ENCODE measurements at places on chromosomes 1 and 21. TPM values are rescaled to one million over a fixed set of nuclear protein-coding genes. Genes with fewer than 3 reads are reported as not detected.

GRCh38 chr1:90359994-90360393 lies 357.1 kb downstream of the BARHL2 start:
- no peak for DNase-seq

KPRP gene
- not detected for polyA plus RNA-seq

GRCh38 chr1:97529600-97529999 lies 391.2 kb downstream of the DPYD start:
- DNase-seq = no peak

SLC35F3 gene
- polyA plus RNA-seq = 0.96 TPM

TSPAN2 gene
- polyA plus RNA-seq = 4.2 TPM

GRCh38 chr1:233064988-233065387 lies 114.6 kb downstream of the NTPCR start:
- no peak for DNase-seq

GRCh38 chr1:47189844-47190508 lies at the start of gene PDZK1IP1:
PDZK1IP1 (minus strand) TSS chr1:47190036; CDS start chr1:47189932, 104 bp downstream.
- no peak for DNase-seq

DNA sequence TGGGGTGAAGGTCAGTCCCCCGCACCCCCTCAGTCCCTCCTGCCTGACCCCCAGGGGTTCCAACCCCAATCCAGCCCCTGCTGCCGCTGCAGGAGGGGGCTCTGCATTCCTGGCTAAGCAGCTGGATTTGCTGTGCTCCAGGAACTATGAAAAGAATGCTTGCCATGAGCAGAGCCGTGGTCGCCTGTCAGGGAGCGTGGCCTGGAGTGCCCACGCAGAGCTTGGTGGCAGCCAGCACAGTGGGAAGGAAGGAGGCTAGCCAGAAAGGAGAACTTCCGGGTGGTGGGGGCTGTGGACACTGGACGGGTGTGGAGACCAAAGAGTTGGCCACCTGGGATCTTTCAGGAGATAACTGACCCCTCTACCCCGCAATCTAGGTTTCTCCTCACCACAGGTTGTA lies 5.6 kb downstream of the COL8A2 start:
- DNase-seq = no peak

LCE3E gene
- not detected for polyA plus RNA-seq

FLG2 gene
- not detected for polyA plus RNA-seq

GRCh38 chr1:63935143-63935542 lies 161.3 kb downstream of the ROR1 start:
- DNase-seq = no peak

- no peak for DNase-seq
These were observed 166.2 kb upstream of the PLXNA2 start for GRCh38 chr1:208410409-208410808.

DNA sequence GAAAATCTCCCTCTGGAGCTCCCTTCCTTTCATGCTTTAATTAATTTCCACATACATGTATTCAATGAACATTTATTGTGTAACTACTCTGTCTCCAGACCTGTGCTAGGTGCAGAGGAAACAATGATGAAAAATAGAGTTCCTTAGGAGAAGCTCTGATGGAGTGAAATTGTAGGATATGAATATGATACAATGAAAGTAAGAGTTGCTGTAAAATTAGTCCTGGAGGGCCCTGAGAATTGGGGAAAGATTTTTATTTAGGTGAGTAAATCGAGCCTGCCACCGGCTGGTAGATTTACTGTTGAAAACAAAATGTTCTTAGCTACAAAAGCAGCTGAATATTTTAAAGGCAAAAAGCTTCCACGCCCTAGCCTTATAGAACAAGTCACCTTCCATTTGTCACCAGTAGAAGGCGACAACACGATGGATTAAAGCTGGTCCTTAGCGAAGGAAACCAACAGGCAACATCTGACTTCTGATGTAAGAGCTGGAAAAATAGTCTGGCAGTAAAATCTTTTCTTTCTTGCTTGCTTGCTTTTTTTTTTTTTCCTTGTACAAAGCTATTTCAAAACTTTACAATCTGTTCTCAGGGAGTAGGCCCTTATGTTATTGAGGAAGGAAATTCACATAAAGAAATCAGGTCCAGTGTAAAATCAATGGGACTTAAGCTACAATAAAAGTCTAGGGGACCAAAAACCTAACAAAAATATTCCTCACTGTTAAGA lies 82.0 kb upstream of the ROR1 start:
- peak; percentile 12 for DNase-seq

TMEM222 gene
- polyA plus RNA-seq = 58.5 TPM

- no peak for DNase-seq
These were observed 71.5 kb upstream of the ERG start for GRCh38 chr21:38569733-38570132.

DNA sequence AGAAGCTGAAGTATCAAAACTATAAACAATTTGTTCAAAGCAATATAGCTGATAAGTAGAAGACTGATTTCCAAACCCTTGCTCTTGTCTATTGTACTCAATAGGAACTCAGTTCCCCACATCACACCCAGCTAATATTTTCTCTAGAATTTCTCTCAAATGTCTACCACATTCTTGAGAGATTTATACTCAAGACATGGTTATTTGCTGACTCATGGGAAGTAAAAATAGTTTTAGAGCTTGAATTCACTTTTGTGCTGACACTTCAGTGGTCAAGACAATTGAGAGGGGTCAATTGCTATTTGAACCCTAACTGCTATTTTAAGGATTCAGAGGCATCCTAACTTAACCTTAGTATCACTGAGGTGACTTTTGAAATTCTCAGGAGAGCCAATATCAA lies 99.0 kb downstream of the TNNI3K start:
- DNase-seq = no peak

DNA sequence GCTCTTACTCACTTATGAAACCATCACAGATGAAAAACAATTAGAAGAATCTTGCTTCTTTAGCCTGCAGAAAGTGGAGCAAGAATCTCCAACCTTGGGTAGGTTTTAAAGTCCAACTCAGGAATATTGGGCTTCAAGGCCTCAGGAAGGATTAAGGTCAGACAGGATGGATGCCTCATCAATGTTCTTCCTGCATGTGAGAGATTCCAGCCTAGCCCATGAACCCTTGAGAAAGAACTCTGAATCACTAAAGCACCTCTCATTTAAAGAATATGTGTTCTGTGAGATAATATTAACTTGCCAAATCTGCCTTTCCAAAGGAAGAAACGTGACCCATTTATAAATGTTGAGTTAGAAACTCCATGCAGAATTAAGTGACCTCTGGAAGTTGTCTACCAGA lies 345.2 kb upstream of the CAMK1G start:
- no peak for DNase-seq

DNA sequence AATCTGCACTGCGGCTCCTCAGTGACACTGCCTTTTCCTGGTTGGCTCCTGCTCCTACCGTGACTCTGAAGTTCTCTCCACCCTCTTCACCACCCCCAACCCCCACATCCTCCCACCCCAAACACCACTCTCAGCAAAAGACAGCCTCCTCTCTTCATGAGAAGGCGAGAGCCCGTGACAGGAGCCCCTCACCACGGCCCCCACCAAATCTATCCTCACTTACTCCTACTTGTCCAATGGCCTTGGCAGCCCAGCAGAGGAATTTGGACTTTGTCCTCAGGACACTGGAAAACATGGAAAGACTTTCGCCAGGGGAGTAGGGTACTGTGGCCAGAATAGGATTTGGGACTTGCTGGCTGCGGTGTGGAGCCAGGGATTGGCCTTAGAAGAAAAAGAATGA lies 6.9 kb downstream of the TMEM125 start:
- DNase-seq = no peak

CYP4Z1 gene
- polyA plus RNA-seq = not detected

DNA sequence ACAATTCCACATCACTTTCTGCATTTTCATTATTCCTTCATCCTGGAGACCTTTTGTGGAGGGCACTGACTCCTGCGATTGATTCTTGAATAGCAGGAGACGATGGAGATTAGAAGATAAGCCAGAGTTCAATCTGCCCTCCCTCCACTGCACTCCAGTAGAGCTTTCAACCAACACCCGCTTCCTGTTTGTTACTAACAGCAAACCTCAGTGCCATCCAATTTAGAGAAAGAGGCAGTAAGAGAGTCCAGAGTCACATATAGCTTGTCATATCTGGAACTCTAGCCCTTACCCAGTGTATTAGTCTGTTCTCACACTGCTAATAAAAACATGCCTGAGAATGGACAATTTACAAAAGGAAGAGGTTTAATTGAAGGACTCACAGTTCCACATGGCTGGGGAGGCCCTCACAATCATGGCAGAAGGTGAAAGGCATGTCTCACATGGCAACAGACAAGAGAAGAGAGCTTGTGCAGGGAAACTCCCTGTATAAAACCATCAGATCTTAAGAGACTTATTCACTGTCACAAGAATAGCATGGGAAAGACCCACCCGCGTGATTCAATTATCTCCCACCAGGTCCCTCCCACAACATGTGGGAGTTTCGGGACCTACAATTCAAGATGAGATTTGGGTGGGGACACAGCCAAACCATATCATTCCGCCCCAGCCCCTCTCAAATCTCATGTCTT lies 55.9 kb downstream of the PCBP3 start:
- DNase-seq = peak; percentile 40

- no peak for DNase-seq
These were observed 17.3 kb upstream of the RAP1A start for GRCh38 chr1:111602302-111602701.

GRCh38 chr1:115980156-115980555 lies 3.8 kb downstream of the SLC22A15 start:
- DNase-seq = no peak

PEAR1 gene
- polyA plus RNA-seq = 0.82 TPM

DNA sequence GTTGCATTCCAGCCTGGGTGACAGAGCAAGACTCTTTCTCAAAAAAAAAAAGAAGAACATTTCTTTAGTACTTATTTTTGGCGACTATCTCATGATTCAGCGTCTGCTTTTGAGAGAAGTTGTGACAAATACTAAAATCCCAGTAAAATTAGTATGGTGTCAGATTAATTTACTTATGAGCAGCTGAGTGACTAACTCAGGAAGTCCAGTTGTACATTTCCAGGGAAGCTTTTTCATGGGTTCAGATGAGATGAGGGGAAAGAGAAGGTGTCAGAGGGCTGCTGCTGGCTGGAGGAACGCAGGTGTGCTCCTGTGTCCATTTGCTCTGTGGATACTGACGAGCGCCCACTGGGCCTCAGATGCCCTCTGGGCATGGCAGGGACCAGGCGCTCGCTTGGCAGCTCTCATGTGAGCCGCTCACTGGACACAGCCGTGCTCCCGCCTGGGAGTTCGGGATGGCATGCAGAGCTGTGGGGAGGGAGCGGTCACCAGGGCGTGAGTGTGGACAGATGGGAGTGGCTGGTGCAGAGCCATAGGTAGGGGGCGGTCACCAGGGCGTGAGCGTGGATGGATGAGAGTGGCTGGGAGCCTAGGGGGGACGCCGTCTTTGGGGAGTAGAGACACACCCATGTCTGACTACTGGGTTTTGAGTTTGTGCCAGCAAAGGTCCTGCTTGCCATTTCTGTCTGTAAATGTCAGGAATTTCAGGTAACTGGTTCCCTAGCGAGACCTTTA lies 55.0 kb downstream of the ADARB1 start:
- no peak for DNase-seq

CD53 gene
- 675 TPM for polyA plus RNA-seq

DNA sequence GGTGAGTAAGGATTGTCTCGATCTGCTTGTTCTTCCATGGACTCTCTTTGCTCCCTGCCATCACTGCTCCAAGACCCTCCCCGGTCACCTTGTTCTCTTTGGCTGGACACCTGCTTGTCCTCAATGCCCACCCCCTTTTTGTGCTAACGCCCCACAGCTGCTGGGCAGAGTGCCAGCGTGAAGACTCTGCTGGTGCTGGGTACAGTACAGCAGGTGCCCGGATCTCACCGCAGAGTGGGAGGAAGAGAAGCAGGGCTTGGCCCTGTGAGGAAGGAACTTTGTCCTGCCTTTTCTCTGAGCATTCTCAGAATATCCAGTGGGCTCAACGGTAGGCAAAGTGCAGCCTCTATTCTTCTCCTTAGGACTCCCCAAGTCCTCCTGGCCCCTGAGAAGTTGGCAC lies 90.1 kb downstream of the PLXNA2 start:
- DNase-seq = no peak

CD1C gene
- not detected for polyA plus RNA-seq

LCK gene
- 897 TPM for polyA plus RNA-seq

OR2T11 gene
- polyA plus RNA-seq = not detected

DNA sequence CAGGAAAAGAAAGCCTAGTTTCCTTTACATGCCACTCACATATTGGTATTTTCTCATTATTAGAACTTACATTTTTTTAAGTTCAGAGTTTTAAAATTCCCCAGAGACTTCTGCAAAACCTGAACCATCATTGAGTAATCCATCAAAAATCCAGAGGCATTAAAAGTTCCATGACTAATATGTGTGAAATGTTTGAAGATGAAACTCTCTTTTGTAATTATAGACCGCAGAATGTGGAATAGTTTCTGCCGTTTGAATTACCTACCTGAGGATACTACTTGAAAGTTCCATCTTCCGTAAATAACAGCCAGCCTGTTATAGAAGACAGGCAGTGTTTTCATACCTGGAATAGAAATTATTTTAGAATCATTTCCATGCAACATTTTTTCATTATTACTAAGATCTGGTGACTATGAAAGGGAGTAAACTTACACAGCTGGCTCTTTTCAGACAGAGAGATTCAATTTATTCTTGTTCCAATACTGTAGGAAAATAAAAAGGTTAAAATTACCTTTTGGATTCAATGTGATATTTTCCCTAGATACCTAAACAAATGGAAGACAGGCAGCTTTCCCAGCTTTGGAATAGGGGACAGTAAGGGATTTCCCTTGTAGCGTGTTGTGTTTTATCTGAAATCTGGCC lies 131.4 kb downstream of the ST6GALNAC5 start:
- DNase-seq = no peak

OR14K1 gene
- polyA plus RNA-seq = not detected

DNA sequence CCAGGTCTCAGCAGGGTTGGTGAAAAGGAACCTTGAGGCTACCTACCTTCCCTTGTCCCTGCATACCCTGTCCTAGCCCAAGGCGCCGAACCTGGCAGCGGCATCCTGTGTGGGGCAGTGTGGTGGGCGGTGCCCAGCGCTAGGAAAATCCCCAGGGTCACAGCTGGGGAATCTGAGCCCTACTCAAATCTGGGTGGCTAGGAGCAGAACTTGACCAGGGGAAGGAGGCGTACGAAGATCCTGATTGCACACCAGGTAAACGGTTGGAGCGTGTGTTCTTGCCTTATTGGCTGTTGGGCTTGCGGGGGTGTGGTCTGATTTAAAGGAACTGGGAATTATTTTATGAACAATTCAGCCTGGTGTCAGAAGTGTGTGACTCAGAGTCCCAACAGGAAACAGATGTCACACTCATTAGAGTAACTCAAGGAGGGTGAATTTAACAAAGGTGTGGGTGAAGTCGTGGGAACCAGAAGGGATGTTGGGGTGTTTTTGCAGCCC lies 118.6 kb downstream of the LRIG2 start:
- DNase-seq = no peak

CA6 gene
- 3.6 TPM for polyA plus RNA-seq

- no peak for DNase-seq
These were observed 193.8 kb upstream of the EDN2 start for GRCh38 chr1:41678111-41678878.

Data from naive thymus-derived CD4-positive, alpha-beta T cell (primary cell).